ENCODE measurements at places on chromosomes 4 and X.

DNA sequence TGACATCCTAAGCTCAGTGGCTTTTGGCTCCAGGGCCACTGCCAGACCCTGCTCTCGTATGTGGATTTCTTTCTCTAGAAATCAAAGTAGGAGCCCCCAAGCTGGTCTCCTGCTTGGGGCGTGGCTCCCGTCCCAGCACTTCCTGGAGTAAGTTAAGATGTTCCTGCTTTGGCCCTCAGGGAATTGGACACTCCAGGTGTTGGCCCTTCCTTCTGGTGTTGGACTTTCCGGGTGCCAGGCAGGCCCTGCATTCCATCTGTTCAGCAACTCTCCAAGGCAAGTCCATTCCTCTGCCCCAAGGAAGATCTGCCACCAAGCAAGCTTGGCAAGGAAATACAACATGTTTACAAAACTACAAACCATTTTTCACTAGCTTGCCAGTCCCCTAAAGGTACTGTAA is 22.1 kb upstream of the GPC4 start:
- DNase-seq: no peak

GRCh38 chr4:120525106-120525505 is 397.4 kb downstream of the PRDM5 start:
- no peak for DNase-seq

- no peak for DNase-seq
Observed at GRCh38 chrX:55709735-55710134, 7.8 kb upstream of the RRAGB start.

GRCh38 chr4:185395238-185395955 is at the start of gene LRP2BP:
LRP2BP (minus strand) TSS chr4:185395924; CDS start chr4:185378186, 17,738 bp downstream.
- DNase-seq: no peak

GRCh38 chr4:16055873-16056272 is 27.9 kb downstream of the PROM1 start:
- DNase-seq: peak; percentile 14

DNA sequence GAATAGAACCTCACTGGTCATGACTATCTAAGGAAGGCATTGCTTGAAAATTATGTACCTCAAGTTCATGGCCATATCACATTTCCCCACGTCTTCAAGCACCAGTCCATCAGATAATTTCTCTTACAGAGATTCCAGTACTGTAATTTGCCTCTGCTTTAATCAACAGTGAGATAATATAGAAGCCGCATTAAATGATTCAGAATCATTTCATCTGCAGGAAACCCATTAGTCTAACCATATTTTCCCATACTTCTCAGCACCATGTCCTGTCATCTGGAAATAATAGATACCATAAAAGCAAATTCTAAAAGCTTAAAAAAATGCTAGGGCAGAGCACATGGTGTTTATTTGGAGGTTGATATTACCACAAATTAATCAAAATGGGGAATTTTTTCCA is 310.3 kb upstream of the SLIT2 start:
- no peak for DNase-seq

DNA sequence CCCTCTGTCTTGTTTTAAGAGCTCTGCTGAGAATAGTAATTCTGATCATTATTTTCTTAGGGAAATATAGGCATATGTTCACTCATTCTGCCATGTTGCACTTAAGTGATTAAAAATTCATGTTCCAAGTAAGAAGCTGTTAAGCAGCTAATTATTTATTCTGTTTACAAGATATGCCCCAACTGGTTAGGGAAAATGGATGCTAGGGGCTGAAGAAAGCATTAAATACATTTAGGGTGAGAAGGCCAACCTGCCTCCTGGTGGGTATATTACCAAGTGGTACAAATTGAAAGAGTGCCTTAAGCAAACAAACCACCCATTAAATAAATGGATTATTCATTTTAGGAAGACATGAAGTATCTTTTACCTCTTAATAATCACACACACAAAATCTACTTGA is 392.6 kb upstream of the EPHA5 start:
- DNase-seq: no peak

DNA sequence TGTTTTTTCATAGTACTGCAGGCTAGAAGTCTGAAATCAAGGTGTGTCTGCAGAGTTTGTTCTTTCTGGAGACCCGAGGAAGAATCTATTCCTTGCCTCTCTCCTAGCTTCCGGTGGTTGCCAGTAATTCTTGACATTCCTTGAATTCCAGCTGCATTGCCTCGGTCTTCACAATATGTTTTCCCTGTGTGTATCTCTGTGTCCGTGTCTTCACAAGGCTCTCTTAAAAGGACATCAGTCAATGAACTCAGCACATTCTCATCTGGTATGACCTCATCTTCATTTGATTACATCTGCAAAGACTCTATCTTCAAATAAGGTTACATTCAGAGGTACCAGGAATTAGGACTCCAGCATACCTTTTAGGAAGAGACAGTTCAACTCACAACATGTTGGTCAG is 163.4 kb downstream of the BANK1 start:
- peak; percentile 44 for DNase-seq

DNA sequence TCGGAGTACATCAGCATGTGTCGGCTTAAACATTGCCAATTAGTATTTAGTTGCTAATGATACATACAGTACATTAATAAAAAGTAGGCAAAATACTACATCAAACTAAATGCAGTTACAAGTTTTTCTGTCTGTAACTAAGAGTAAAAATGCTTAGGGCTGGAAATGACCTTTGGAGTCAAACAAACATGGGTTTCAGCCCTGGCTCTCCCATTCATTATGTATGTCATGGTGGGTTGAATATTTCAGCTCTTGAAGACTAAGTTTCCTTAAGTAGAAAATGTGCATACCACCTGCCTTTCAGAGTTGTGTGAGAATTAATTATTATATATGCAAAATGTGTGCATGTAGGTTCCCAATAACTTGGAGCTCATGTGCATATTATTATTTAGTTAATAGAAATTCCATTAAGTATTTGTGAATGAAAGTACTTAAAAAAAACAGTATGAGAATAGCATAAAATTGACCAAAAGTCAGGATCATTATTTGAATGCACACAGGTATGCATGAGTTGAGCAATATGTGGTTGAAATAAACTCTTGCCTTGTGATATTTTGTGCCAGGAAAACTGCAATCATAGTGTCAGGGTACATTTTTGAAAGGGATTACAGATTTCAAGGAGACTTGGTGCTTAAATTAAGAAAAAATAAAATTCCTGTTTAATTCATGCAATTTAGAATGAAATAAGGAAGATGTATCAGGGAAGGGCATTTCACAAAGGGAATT is 2048.7 kb downstream of the PCDH7 start:
- DNase-seq: no peak

DNA sequence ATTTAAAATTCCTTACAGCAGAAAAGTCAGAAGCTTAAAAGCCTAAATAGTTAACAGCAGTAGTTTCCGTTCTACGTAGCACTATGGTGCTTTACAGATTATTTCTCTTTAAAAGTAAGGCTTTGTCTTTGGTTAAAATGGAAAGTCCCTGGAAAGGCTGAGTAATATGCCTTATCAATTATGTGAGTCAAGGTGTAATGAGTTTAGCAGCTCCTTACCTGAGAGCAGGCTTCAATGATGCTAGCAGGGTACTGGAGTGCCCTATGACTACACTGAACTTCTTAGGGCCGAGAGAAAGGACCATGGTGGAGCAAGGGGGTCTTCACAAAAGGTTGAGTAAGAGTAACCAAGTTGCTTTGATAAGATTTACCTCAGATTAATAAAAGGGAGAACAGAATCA is 12.6 kb upstream of the NKX6-1 start:
- DNase-seq: no peak

DNA sequence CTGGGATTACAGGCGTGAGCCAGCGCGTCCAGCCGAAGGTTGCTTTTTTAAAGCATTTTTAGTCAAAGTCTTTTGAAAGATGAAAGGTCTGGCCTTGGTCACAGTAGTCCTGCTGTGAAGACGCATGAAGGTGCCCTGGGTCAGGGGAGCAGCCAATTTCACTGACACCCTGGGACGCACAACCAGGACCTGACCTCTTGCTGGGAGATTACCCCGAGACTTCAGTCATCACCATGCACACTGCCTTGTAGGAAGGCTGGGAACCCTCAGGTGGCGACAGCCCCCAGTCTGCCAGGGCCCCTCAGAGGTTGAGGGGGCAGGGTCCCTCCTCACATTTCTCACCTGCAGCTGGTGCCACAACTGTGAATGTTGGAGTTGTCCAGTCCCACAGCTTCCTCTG is 53.2 kb downstream of the CPLX1 start:
- no peak for DNase-seq

GRCh38 chr4:52296341-52296740 is 245.2 kb downstream of the SPATA18 start:
- DNase-seq: no peak

- peak; percentile 50 for DNase-seq
Observed at GRCh38 chr4:56786955-56787354, 34.5 kb downstream of the SPINK2 start.

GRCh38 chr4:32203340-32203739 is 1483.2 kb downstream of the PCDH7 start:
- DNase-seq: no peak

DNA sequence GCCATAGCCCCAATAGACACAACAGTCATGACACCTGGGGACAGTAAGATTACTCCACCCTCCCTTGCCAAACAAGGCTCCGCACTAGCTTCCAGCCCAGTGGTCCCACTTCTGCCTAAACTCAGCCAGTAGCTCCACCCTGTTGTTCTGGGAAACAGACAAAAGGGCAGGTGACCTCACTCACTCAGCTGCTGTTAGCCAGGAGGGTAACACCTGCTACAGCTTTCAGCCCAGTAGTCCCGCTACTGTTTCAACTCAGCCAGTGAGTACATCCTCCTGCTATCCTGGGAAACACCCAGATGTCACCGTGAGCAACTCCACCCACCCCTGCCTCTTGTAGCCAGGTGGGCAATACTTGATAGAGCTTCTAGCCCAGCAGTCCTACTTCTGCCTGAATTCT is 162.7 kb upstream of the CPXCR1 start:
- no peak for DNase-seq

GRCh38 chr4:127776620-127777019 is 5.5 kb upstream of the HSPA4L start:
- no peak for DNase-seq

GRCh38 chrX:26918631-26919030 is 544.5 kb downstream of the PPP4R3C start:
- no peak for DNase-seq

DNA sequence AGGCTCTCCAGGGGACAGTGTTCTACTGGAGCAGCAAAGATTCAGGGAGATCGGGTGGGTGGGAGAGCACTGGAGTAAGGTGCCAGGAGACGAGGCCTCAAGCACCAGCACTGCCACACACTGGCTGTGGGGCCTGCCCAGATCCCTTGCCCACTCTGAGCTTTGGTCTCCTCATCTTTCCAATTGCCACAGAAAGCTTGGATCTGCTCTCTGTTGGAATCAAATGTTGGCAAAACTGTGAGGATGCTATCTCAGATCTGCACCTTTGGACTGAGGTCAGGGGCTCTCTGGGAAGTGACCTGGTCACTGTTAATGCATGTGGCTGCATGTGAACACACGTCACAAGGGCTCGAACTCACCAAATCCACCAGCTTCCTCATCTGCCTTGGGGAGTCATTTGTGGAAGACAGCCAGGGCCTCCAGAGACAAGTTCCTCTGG is 1.3 kb downstream of the RIPPLY1 start:
- DNase-seq: no peak

DNA sequence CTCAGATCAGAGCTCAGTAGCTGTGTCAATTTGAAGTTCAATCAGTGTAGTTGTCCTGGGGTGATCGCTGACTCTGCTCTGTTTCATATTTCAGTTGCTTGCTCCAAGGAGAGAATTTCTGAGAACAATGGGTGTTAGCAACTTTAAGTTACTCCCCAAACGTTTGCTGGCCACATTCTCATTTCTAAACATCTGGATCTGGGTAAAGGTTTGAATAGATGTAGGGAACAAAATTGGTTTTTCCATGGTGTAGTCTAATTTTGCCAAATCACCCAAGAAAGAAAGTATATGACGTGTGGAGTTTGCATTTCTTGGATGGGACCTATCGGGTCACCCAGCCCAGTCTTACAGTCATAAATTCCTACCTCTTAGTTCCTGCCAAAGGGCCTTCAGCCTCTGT is 103.7 kb downstream of the AKAP4 start:
- DNase-seq: no peak

DNA sequence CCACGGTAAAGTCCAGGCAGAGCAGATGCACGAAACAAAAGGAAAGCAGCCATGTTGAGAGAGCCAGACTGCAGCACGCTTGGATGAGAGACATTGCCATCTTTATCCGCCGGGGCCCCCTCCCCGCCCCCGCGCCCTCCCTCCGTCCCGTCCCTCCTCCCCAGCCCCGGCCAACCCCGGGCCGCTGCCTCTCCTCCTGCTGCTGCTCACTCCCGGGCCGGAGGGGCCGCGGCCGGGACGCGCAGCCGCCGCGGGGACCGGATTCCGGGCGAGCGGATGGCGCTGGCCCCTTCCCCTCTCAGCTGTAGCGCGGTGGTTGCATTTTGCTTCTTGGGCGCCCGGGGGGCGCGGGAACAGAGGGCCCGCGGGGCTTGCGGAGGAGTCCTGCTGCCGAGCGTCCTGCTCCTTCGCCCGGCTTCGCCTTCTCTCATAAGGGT is 542 bp downstream of the RNF150 start:
- DNase-seq: peak; percentile 82

- no peak for DNase-seq
Observed at GRCh38 chrX:111507933-111508332, 3.5 kb upstream of the SERTM2 start.

GRCh38 chrX:63050225-63050624 is 300.9 kb downstream of the SPIN4 start:
- DNase-seq: no peak

- DNase-seq: peak; percentile 72
Observed at GRCh38 chr4:145879598-145879997, 59.0 kb downstream of the ZNF827 start.

- DNase-seq: no peak
Observed at GRCh38 chr4:22485737-22486136, 30.1 kb downstream of the ADGRA3 start.

- DNase-seq: no peak
Observed at GRCh38 chr4:148344941-148345340, 97.3 kb downstream of the NR3C2 start.

DNA sequence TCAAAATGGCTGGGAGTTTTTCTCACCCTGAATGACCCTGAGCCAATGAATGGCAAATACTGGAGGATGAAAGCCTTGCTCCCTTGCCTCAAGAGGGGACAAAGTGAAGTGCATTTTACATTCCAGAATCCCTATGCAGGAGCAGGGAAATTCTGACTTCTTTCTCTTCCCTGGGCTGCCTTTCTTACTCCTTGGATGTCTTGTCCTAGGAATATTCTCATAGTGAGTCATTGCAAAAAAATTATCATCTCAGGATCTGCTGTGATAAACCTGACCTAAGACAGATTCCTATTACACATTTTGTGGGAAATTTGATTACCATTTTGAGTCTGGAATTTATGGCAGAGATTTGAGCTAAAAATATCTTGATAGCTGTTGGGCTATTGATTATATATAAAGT is 199.9 kb downstream of the TMA16 start:
- DNase-seq: no peak

- DNase-seq: peak; percentile 75
Observed at GRCh38 chr4:122583906-122584305, 37.0 kb downstream of the IL21 start.

GRCh38 chr4:115781528-115782146 is 668.2 kb upstream of the NDST4 start:
- no peak for DNase-seq

GRCh38 chr4:128528793-128529553 is 241.4 kb upstream of the PGRMC2 start:
- peak; percentile 91 for DNase-seq

Measured in adipocyte (in vitro differentiated cells).